Aorta (tissue), 5 donors: ENCODE measurements at places on chromosomes 11 and 22. TPM values are rescaled to one million over a fixed set of nuclear protein-coding genes. Genes with fewer than 3 reads are reported as not detected.

Gene SMTNL1
- not detected for total RNA-seq

Gene MRGPRX3
- not detected for total RNA-seq

Gene LRRC10B
- total RNA-seq: 1.1 TPM

Gene OR10W1
- not detected for total RNA-seq

Gene SPATA19
- not detected for total RNA-seq

Gene B4GALNT4
- 3.2 TPM for total RNA-seq

Gene XKR3
- not detected for total RNA-seq

Gene CFAP300
- 3.2 TPM for total RNA-seq

DNA sequence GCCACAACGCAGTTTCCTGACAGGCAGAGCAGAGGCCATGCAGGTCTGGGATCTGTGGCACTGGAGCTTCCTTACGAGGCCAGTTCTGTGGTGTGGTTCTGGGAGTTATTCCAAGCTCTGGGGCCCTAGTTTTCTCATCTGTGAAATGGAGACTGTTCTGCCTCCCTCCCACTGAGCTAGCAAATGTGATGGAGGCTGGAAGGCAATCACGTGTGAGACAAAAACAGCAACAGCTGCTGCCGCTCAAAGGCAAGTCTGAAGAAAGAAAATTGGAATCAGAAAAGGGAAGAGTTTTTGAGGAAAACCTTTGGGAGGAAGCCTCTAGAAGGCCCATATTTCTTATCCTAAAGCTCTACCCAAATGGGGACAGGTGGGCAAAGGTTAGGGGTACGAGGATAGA, 8.3 kb upstream of the RIC3 start:
- no peak overlapping the region for H3K4me3 ChIP-seq
- no peak for DNase-seq
- H3K4me1 ChIP-seq: no peaks in the 10 kb centered on the region
- no peak overlapping the region for H3K27ac ChIP-seq
- no peaks in the 10 kb centered on the region for H3K36me3 ChIP-seq

GRCh38 chr11:70552167-70553150, 154.1 kb downstream of the CTTN start:
- H3K4me1 ChIP-seq: no peaks in the 10 kb centered on the region
- DNase-seq: peak; percentile 22
- H3K27ac ChIP-seq: no peak overlapping the region
- no peak overlapping the region for H3K4me3 ChIP-seq
- no peaks in the 10 kb centered on the region for H3K27me3 ChIP-seq
- H3K36me3 ChIP-seq: no peaks in the 10 kb centered on the region

DNA sequence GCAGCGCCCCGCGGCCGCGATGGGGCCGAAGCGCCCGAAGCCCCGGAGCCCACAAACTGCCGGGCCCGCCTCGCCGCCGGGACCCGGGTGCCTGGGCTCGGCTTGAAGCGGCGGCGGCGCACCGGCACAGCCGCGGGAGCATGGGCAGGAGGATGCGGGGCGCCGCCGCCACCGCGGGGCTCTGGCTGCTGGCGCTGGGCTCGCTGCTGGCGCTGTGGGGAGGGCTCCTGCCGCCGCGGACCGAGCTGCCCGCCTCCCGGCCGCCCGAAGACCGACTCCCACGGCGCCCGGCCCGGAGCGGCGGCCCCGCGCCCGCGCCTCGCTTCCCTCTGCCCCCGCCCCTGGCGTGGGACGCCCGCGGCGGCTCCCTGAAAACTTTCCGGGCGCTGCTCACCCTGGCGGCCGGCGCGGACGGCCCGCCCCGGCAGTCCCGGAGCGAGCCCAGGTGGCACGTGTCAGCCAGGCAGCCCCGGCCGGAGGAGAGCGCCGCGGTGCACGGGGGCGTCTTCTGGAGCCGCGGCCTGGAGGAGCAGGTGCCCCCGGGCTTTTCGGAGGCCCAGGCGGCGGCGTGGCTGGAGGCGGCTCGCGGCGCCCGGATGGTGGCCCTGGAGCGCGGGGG, 346 bp downstream of the FJX1 start:
- peak overlapping the region; percentile 59 for H3K4me3 ChIP-seq
- peak; percentile 79 for DNase-seq
- H3K27me3 ChIP-seq: no peaks in the 10 kb centered on the region
- H3K4me1 ChIP-seq: no peaks in the 10 kb centered on the region
- no peaks in the 10 kb centered on the region for H3K36me3 ChIP-seq
- H3K27ac ChIP-seq: no peak overlapping the region

DNA sequence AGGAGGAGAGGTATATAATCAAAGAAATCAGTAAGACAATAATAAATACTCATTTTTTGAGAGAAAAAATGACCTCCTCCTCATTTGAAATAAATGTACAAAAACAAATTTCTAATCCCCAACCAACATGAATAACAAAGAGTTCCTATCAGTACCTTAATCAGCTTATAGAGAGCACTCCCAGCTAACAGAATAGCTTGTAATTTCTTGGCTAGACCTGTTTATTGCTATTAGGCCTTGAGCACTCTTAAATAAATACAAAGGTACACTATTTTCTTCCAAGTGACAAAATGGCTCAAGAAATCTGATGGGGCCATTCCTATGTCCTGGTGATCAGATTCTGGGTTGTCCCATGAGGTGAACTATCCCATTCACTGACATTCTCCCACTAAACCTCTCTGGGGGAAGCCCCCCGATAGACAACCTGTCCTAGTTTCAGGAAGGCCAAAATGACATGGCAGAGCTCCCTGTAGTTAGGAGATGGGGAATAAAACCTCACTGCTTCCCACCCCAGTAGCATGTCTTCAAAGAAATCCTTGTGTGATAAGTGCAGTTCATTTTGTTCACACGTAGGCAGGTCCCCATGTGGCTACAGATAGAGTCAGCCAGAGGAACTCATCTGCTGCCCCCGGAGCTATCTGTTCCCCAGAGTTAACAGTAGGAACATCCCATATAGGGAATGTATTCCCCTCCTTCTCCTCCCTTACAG, 385.7 kb downstream of the SOX6 start:
- no peak overlapping the region for H3K27ac ChIP-seq
- H3K4me1 ChIP-seq: no peaks in the 10 kb centered on the region
- H3K4me3 ChIP-seq: no peak overlapping the region
- H3K27me3 ChIP-seq: no peaks in the 10 kb centered on the region

- no peak overlapping the region for H3K27ac ChIP-seq
- H3K36me3 ChIP-seq: no peaks in the 10 kb centered on the region
- H3K4me3 ChIP-seq: no peak overlapping the region
- no peaks in the 10 kb centered on the region for H3K4me1 ChIP-seq
- DNase-seq: no peak
These were observed 1012.7 kb downstream of the TBC1D22A start for GRCh38 chr22:47775191-47775590.

DNA sequence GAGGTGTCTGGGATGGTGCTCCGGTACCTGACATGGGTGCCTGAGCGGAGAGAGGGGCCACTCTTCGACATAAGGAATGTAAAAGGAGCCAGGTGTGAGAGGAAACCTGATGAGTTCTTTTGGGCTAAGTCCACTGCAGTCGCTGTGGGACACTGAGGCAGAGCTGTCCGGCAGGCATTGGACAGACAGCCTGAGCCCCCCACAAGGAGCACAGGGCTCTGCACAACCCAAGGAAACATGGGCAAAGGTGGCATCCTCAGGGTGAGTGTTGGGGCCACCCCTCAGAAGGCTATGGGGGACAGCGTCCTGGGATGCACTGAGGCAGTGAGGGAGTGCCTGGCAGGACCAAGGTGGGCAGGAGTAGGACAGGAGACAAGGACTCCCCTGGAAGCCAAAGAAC, 57.7 kb upstream of the EMID1 start:
- no peaks in the 10 kb centered on the region for H3K4me1 ChIP-seq
- no peak overlapping the region for H3K27ac ChIP-seq
- no peak overlapping the region for H3K4me3 ChIP-seq
- H3K36me3 ChIP-seq: no peaks in the 10 kb centered on the region
- H3K27me3 ChIP-seq: no peaks in the 10 kb centered on the region

DNA sequence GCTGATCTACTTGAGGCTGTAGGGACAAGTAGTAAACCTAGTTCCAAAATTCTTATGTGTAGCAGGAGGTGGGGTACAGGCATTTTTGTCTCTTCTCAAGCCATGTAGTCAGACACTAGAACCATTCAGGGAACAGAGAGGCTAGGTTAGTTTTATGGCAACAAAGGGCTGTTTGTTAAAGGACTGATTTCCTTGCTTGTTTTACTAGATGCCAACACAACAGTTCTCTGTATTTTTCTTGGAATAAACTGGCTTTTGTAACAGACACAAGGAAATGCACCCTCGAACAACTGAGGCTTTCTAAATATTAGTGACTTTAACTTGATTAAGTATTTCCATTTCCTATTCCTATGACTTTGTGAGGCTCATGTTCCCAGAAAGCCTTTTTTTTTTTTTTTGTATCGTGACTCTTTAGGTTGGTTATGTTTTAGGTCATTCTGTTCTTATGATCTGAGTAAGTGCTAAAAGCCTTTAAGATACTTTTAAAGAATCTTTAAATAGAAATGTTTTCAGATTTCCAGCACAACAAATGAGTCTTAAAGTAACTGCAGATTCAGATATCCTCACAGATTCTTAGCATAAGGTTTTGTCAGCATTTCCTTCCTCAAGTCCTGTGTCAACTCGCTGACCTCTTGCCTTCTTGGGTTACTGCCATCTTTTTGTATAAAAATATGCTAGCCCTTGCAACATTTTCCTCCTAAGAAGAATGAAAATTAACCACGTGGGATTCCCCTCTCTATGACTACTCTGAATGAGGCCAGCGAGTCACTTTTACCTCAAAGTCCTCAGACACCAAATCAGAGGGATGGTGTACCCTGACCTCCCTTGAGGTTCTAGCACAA, 92.5 kb downstream of the CCDC83 start:
- DNase-seq: no peak
- H3K4me1 ChIP-seq: no peaks in the 10 kb centered on the region
- H3K27me3 ChIP-seq: no peaks in the 10 kb centered on the region
- H3K27ac ChIP-seq: no peak overlapping the region
- no peak overlapping the region for H3K4me3 ChIP-seq

DNA sequence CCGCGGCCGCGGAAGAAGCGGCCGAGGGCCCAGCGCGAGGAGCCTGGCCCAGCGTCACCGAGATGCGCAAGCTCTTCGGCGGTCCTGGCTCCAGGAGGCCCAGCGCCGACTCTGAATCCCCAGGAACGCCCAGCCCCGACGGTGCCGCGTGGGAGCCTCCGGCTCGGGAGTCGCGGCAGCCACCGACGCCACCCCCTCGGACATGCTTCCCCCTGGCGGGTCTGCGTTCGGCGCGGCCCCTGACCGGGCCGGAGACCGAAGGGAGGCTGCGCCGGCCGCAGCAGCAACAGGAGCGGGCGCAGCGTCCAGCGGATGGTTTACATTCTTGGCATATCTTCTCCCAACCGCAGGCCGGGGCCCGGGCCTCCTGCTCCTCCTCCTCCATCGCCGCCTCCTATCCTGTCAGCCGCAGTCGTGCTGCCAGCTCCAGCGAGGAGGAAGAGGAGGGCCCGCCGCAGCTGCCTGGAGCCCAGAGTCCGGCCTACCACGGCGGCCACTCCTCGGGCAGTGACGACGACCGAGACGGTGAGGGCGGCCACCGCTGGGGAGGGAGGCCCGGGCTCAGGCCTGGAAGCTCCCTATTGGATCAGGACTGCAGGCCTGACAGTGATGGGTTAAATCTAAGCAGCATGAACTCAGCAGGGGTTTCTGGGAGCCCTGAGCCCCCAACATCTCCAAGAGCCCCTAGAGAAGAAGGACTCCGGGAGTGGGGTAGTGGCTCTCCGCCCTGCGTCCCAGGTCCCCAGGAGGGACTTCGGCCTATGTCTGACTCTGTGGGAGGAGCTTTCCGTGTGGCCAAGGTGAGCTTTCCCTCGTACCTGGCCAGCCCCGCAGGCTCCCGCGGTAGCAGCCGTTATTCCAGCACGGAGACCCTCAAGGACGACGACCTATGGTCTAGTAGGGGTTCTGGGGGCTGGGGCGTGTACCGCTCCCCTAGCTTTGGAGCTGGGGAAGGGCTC, 1.2 kb downstream of the ARHGEF17 start:
- no peaks in the 10 kb centered on the region for H3K4me1 ChIP-seq
- H3K36me3 ChIP-seq: no peaks in the 10 kb centered on the region
- no peaks in the 10 kb centered on the region for H3K27me3 ChIP-seq
- peak; percentile 96 for DNase-seq
- H3K27ac ChIP-seq: peak overlapping the region; percentile 96
- peak overlapping the region; percentile 46 for H3K4me3 ChIP-seq

DNA sequence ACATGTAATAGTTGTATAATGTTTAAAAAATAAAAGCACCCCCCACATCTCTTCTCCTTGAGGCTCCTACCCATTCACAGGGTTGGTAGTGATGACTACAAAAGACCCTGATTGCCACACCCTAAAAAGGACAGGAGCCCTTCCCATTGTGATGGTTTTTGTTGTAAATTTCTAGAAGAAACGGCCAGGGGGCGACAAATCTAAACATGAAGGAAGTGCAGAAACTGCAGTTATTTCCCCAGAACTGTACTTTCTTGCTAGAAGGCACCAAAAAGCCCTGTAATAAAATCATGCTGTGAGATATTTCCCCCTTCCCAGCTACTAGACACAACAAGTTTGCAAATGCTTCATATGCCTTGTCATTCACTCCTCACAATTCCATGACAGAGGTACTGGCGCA, 10.8 kb downstream of the PRR5L start:
- no peaks in the 10 kb centered on the region for H3K4me1 ChIP-seq
- H3K27me3 ChIP-seq: no peaks in the 10 kb centered on the region
- H3K36me3 ChIP-seq: no peaks in the 10 kb centered on the region

DNA sequence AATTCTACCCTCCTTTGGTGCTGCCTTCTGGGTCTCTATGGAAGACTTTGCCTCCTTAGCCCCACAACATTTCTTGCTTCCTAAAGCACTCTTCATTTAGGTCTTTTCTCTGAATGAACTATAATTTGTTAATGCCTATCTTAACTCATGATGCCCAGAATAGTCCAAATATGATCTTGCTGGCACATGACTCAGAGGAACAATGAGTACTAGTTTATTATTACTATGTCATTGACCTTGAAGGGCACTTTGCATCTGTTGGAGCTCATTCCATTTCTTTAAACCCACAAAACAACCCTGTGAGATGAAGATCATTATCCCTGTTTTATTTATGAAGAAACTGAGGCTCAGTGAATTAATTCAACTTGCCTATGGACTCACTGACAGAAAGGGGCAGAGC, 320.2 kb upstream of the PLET1 start:
- no peak overlapping the region for H3K27ac ChIP-seq
- H3K36me3 ChIP-seq: no peaks in the 10 kb centered on the region
- no peak for DNase-seq
- H3K27me3 ChIP-seq: no peaks in the 10 kb centered on the region

GRCh38 chr22:31139066-31139465, 1.2 kb downstream of the PLA2G3 start:
- H3K4me3 ChIP-seq: no peak overlapping the region
- H3K4me1 ChIP-seq: no peaks in the 10 kb centered on the region
- no peak for DNase-seq
- H3K27ac ChIP-seq: no peak overlapping the region
- no peaks in the 10 kb centered on the region for H3K36me3 ChIP-seq
